ENCODE measurements at places on chromosomes 11 and 22.

- DNase-seq = no peak
Observed at GRCh38 chr22:39349506-39349966, 255 bp upstream of the SYNGR1 start.

- no peak for DNase-seq
Observed at GRCh38 chr11:125141686-125142535, 22.6 kb upstream of the PKNOX2 start.

- DNase-seq = no peak
Observed at GRCh38 chr11:64759131-64759721, 548 bp downstream of the PYGM start.

DNA sequence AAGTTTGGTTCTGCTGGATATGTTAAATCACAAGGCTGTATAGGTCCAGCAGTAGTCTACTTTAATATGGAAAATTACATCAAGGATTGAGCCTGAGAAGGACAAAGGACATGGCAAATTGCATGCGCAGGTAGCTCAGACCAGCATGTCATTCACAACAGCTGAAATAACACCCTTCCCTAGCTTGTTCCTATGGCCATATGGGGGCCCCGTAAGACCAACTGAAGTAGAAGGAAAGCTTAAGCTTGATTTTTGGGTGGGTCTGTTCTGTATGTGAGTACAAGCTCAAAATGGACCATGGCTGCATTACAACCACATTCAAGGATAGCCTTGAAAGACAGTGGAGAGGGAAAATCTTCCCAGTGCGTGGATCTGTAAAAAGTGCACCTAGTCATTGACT lies 20.6 kb upstream of the PDE3B start:
- DNase-seq = no peak

DNA sequence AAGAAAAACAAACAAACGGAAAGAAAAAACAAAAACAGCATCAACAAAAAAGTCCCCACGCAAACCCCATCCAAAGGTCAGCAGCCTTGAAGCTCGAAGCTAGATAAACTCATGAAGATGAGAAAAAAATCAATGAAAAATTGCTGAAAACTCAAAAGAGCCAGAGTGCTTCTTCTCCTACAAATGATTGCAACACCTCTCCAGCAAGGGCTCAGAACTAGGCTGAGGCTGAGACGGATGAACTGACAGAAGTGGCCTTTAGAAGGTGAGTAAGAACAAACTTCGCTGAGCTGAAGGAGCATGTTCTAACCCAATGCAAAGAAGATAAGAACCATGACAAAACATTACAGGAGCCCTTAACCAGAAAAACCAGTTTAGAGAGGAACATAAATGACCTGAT lies 18.4 kb upstream of the FTH1 start:
- no peak for DNase-seq

DNA sequence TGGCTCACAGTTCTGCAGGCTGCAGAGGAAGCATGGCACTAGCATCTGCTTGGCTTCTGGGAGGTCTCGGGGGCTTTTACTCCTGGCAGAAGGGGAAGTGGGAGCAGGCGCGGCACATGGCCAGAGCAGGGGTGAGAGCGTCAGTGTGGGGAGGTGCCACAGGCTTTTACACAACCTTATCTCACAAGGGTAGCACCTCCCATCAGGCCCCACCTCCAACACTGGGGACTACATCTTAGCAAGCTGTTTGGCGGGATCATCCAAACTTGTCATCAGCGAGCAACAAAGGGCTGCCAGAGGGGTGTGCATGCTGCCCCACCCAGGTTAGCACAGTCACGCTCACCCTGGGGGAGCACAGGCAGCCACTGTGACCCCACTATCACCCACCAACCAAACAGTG lies 18.9 kb upstream of the YPEL1 start:
- no peak for DNase-seq

DNA sequence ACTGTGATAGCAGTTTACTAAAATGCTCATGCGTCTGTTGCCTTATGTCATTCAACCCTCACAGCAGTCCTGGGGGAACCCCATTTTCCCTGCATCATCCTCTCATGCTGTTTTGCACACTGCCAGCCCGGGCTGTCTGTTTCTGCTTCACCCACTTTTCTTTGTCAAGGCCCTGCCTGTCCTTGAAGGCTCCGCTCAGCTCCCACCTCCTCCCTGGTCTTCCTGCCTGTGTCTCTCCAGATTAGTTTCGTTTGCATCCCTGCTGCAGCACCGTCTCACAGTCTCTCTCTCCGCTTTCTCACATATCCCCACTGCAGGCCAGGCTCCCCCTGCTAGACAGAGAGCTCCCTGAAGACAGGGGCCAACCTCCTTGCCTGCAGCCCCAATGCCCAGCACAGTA lies 29.9 kb downstream of the SERPINH1 start:
- no peak for DNase-seq

DNA sequence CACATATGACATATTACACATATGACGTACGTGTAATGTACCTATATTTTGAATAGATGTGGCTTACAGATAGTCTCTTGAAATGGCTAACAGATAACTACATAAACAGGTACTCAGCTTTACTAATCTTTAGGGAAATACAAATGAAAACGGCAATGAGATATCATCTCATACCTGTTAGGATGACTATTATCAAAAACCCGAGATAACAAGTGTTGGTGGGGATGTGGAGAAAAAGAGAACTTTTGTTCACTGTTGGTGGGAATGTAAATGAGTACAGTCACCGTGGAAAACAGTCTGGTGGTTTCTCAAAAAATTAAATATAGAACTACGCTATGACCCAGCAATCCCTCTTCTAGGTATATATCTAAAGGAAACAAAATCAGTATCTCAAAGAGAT lies 247.6 kb downstream of the ETS1 start:
- no peak for DNase-seq

- no peak for DNase-seq
Observed at GRCh38 chr22:26401726-26402125, 27.3 kb upstream of the ASPHD2 start.

- DNase-seq = no peak
Observed at GRCh38 chr11:117717485-117718314, 79.3 kb downstream of the DSCAML1 start.

GRCh38 chr22:38122616-38123015 lies 12.1 kb upstream of the BAIAP2L2 start:
- DNase-seq = no peak

DNA sequence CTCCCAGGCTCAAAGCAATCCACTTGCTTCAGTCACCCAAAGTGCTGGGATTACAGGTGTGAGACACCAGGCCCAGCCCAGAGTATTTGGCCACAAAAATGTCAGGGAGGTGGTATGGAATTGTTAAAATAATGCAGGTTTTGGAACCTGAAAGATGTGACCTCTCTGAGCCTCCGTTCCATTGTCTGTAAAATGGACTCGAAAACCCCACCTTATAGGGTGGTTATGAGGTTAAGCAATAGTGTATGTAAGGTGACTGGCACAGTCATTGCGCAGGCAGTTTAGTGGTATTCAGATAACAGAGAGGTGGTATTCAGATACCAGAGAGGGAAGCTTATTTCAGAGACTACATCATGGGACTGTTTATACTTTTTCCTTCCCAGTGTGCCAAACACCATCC lies 52.5 kb upstream of the PRSS23 start:
- no peak for DNase-seq

DNA sequence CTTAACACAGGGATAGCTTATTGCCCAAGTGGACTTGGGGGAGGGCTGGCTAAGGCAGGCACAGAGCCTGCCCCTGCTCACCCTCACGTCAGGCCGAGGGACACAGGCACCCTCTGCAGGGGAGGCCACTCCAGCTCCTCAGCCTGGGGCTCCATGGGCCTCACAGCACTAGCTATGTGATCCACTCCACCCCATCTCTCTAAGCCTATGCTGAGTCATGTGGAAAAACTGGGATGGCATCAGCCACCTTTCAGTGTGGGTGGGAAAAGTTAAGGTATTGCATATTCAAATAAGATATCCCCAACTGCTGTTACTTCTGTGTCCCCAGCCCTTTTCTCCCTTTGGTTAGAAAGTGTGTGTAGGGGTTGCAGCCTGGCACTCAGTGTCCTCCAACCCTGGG lies 22.3 kb downstream of the RANGAP1 start:
- DNase-seq = no peak

- DNase-seq = no peak
Observed at GRCh38 chr22:23063539-23064380, 6.6 kb upstream of the GNAZ start.

- DNase-seq = no peak
Observed at GRCh38 chr11:6670202-6670830, 12.8 kb downstream of the MRPL17 start.

DNA sequence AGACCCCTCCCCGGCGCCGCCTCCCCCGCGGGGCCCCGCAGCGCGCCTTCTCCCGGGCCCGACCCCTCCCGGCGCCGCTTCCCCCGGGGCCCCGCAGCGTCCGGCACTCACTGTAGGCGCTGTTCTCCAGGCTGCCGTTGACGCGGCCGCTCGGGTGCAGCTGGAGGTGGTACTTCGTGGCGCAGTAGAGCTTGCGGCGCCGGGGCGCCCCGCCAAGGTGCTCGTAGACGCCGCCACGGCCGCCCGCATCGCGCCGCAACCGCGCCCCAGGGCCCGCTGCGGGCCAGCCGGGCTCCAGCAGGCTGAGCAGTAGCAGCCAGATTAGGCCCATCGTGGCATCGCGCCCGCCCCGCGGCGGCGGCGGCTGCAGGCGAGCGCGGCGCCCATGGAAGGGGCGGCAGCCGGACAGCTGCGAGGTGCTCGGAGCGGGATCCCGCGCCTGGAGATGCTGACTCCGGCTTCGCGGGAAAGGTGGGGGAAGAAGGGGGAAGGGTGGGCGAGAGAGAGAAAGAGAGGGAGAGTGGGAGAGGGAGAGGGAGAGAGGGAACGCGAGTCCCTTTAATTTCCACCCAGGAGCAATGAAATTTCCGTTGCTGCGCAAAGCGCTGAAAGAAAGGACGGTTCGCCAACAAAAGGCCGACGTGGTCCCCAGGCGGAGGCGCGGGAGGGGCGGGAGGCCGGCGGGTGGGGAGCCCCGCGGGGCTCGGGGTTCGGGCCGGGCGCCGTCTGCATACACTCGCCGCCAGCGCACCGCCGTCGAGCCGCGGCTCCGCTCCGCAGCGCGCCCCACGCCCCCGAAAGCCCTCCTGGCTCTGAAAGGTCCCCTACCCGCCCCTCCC lies at the start of gene FGF3:
Gene FGF3, minus strand, starts transcription at position 814 of the 839 bp plus-strand sequence. Its CDS starts 483 bp downstream, at position 331.
- DNase-seq = no peak

GRCh38 chr11:118000067-118000849 lies 14.1 kb downstream of the IL10RA start:
- no peak for DNase-seq

- DNase-seq = no peak
Observed at GRCh38 chr11:76131142-76131541, 75.2 kb downstream of the WNT11 start.

GRCh38 chr11:42410251-42410955 lies 901.4 kb upstream of the API5 start:
- DNase-seq = no peak

- no peak for DNase-seq
Observed at GRCh38 chr11:65891219-65892136, 1.0 kb downstream of the CCDC85B start.

DNA sequence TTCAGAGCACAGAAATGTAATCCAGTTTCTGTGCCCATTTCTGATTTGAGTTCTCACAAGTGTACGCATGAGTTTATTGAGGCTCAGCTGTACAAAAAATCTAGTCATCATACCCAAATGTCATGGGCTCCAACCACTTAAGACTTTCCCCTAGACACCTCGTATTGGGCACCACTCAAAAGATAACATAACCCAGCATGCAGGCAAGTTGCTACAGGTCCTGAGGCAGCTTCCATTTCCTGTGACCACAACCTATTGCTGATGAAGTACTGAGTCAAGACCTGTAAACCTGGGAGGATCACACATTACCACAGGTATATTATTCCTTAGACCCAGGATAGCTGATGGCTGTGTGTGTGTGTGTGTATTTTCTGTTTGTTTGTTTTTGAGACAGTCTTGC lies 95.2 kb downstream of the MRTFA start:
- no peak for DNase-seq

GRCh38 chr22:30605449-30606110 lies 1.4 kb upstream of the TCN2 start:
- no peak for DNase-seq

GRCh38 chr11:115169251-115169650 lies 335.0 kb downstream of the CADM1 start:
- DNase-seq = no peak

- DNase-seq = no peak
Observed at GRCh38 chr11:41612415-41612814, 153.0 kb upstream of the LRRC4C start.

- no peak for DNase-seq
Observed at GRCh38 chr22:19641983-19642451, 72.3 kb upstream of the SEPTIN5 start.

GRCh38 chr11:27627979-27628378 lies 72.3 kb downstream of the BDNF start:
- no peak for DNase-seq

DNA sequence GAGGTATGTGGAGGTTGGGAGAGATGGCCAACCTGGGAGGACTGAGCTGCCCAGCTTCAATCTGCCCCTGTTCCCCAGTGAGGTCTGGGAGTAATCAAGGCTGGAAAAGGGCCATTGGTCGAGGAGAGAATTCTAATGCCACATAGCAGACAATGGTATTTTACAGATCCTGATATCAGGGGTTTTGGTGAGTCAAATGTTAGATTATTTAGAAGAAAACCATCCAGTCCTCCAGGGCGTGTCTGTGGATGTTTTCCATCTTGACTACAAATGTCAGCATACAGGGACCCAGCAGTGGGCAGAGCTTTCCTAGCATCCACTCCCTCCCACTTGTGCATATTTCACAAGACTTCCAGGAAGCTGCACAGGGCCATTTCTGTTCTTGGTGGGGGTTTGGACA lies 107.9 kb downstream of the SCN3B start:
- DNase-seq = no peak

- DNase-seq = no peak
Observed at GRCh38 chr11:6433998-6434660, 6.7 kb downstream of the HPX start.

GRCh38 chr11:115676768-115677167 lies 172.6 kb upstream of the CADM1 start:
- no peak for DNase-seq

DNA sequence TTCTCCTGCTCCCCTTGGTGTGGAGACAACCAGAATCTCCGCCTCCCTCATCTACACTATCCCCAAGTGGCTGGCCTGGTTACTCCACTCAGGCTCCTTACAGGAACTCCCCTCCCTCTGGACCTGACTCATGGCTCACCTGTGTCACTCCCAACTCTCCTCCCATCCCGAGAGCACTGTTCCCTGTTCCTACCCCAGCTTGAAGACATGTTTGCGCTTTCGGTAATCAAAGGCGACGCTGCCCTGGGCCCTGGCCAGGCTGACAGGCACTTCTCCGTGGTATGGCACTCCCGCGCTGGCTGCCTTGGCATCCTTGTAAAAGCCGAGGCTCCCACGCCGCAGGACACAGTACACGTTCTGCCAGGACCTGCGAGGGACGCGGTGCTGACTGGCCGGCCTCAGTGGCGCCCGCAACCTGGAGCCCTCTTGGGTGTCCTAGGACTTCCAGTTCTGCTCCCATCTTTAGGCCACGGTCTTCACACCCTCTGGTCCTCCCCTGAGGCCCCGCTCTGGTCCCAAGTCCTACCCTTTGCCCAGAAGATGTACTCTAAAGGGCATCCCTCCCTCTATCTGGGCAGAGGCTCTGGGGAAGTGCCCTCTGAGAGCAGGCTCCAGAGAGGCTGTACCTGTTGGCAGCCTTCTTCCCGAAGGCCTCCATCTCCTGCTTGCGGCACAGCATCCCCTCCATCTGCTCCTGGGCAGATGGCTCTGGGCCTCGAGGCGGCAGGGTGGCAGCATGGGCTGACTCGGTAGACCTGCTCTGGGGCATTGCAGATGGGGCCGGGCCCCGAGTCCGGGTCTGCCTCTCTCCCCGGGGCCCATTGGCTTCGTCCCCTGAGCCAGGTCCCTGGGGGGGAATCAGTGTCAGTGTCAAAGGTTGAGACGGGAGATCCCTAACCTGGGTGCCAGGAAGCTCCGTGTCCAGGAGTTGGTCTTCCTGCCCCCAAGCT lies 9.4 kb upstream of the RBM4B start:
- no peak for DNase-seq

All from fibroblast of the conjunctiva (primary cell).